ENCODE measurements at places on chromosomes 16 and 17. TPM values are rescaled to one million over a fixed set of nuclear protein-coding genes. Genes with fewer than 3 reads are reported as not detected.

The AGRP gene
- not detected for total RNA-seq

- H3K36me3 ChIP-seq = peaks cover 9% of the 10 kb centered on the region
- no peak for DNase-seq
Observed at GRCh38 chr17:28839221-28839620, 3.4 kb downstream of the FAM222B start.

DNA sequence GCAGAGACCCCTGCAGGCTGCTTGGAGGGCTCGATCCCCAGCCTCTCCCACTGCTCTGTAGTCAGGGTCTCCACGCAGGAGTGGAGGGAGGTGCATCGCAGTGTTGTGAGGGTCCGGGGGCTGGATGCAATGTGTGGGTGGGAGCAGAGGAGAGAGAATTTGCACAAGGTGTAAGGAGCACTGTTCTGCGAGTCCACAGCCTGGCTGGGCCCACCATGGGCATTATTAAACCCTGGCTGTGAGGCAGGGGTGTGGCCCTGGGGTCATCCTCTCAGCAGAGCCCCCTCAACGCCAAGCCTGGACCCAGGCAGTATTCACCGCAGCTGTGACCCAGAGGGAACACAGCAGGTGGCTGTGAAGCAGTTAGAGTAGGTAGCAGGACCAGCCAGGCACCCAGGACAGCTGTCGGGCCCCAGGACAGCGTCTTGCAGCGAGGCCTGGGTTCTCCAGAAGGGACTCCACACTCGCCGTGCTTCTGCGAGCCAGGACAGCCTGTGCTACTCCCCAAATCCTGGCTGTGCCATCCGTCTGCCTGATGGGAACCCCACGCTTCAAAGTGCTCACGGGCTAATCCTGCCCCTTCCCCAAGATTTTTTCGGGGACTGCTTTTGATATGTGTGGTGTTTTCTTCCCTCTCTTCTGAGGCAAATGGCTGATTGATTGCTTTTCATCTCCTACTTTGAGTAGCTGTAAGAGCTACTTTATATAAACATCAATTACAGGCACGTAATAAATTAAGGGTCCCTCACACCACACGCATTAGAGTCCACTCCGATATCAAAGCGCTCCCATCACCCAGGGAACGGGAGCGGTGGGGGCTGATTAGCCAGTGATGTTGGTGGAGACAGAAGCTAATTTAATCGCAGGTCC lies 100.9 kb upstream of the GSE1 start:
- H3K27me3 ChIP-seq = peaks cover 3% of the 10 kb centered on the region
- H3K4me1 ChIP-seq = no peaks in the 10 kb centered on the region
- DNase-seq = no peak

GRCh38 chr16:70662991-70663523 lies 16.7 kb downstream of the IL34 start:
- no peak for DNase-seq
- H3K4me3 ChIP-seq = no peak overlapping the region
- no peak overlapping the region for H3K27ac ChIP-seq

DNA sequence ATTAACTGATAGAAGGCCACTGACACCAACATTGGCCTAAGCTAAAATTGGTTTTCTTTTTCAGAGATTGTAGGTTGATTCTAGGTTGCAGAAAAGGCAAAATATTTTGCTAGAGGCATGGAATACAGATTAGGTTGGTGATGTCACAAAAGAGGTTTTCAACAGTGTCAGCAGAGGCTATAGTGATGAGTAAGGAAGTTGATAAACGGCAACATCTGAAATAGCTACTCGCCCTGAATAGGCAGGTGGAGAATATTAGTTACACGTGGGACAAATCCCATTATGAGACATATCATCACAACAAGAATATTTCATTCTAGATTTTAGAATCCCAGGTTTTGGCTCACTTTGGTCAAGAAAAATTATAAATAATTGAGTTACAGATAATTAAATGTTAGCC lies 1.5 kb upstream of the TOM1L1 start:
- no peaks in the 10 kb centered on the region for H3K36me3 ChIP-seq
- H3K4me1 ChIP-seq = peaks cover 8% of the 10 kb centered on the region
- no peak for DNase-seq
- H3K27me3 ChIP-seq = peaks cover 25% of the 10 kb centered on the region

All from activated T-helper 1 cell treated with anti-CD3 and anti-CD28 coated beads, Interleukin-12 subunit alpha, Interleukin-12 subunit beta, Interleukin-2, Interleukin-4 antibody, amounts not matched to agents 30 ng/mL and 10 ng/mL and 1 ng/mL, durations not matched to agents 14 hours and 24 hours and 36 hours (primary cell).